ENCODE measurements at places on chromosomes 3 and 15.
A peak's percentile ranks its signal among the peaks of the same experiment; 100 is the strongest.

DNA sequence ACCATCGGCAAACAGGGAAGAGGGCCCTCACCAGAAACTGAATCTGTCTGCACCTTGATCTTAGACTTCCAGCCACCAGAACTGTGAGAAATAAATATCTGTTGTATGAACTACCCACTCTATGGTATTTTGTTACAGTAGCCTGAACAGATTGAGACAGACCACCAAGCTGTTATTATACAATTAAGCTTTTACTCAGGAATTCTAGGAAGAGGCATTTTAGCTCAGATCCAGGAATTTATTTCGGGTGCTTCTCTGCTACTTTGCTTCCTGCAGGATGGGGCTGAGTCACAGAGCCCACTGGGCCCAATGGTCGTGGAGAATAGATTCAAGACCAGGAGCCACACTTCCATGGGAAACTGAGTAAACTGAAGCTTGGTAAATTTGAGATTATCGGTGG is 145.5 kb upstream of the PFN2 start:
- no peak for DNase-seq

DNA sequence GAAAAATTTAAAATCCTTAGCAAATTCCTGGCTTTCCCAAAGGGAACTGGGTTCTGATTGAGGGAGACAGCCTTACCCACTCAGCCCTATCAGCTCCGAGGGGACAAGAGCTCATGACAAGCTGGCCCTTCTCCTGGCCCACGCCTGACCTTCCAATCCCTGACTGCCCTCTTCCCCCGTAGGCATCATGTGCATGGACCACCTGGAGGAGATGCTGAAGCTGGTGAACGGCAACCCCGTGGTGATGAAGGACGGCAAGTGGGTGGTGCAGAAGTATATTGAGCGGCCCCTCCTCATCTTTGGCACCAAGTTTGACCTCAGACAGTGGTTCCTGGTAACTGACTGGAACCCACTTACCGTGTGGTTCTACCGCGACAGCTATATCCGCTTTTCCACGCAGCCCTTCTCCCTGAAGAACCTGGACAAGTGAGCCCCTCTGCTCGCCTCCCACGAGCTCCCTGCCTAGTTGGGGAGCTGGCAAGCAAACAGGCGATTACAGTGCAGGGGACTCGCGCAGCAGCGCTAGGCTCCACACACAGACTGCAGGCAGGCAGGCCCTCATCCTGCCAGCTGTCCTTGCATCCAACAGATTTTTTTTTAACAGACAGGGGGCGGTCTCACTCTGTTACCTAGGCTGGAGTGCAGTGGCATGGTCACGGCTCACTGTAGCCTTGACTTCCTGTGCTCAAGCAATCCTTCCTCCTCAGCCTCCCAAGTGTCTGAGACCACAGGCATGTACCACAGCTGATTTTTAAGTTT is 16.8 kb downstream of the RPUSD3 start:
- peak; percentile 71 for DNase-seq

DNA sequence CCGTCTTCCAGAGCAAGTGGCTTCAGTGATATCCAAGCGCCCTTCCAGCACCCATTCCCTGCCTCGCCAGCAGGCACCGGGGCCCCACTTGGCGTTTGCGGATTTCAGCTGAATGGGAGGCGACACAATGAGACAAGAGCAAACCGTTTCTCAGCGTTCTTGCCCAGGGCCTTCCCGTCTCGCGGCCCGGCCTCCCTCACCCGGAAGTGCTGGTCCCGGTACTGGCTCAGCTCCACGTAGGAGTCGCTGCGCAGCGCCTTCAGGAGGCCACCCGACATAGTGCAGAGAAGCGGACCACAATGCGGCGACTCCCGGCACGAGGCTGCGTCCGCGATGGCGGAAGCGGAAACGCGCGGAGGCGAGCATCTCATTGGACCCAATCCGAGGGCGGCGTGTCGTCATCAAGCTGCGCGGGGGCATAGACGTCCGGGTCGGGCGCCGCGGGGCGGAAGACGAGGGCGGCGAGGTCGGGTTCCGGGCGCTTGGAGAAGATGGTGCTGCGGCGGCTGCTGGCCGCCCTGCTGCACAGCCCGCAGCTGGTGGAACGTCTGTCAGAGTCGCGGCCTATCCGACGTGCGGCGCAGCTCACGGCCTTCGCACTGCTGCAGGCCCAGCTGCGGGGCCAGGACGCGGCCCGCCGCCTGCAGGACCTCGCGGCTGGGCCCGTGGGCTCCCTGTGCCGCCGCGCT is at the start of gene NCBP2:
TSS of gene NCBP2 (minus strand) at position 303 of the 689 bp plus-strand sequence. CDS start at position 278, 25 bp downstream.
- DNase-seq: peak; percentile 99

GRCh38 chr3:36459177-36459576 is 78.9 kb downstream of the STAC start:
- DNase-seq: no peak

- no peak for DNase-seq
These were observed 34.3 kb upstream of the CD47 start for GRCh38 chr3:108125153-108125543.

GRCh38 chr3:157156837-157157635 is 2.9 kb downstream of the CCNL1 start:
- no peak for DNase-seq

DNA sequence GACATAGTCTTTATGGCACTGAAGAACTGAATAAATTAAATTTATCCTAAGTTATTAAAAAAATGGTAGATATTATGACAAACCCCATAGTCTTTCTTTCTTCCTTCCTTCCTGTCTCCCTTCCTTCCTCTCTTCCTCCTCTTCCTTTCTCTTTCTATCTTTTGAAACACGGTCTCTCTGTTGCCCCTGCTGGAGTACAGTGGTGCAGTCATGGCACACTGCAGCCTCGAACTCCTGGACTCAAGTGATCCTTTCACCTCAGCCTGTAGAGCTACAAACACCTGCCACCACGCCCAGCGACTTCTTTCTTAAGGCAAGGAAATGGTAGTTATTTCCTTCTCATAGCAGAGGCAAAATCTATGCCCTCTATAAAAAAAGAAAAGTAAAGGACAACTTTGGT is 354.6 kb downstream of the GAP43 start:
- no peak for DNase-seq

DNA sequence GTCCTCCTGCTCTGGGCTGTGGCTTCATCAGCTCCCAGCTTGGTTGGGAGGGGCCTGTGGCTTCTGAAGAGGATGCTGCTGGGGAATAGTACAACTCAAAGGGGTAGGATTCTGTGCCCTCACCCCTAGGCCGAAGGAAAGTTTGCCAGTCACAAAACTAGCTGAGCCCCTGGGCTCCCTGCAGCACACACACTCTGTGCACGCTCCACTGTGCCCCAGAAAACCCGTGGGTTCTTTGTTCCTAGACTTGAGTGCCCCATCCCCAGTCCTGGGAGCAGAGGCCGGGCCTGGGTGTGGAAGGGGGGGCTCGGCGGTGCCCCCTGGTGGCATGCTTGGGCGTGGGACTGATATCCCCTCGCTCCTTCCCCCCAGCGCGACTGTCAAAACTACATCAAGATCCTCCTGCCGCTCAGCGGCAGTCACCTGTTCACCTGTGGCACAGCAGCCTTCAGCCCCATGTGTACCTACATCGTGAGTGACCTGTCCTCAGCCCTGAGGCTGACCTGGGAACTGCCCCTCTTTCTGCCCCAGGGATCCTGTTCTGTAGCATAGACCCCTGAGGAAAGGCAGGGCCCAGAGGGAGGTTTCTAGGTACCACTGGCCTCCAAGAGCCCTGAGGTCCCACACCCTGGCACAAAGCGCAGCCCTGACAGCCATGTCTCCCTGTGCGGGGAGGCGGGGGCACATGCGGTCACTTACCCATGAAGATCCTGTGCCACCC is 14.2 kb downstream of the CIB1 start:
- peak; percentile 90 for DNase-seq

- no peak for DNase-seq
These were observed 1077.5 kb downstream of the TBL1XR1 start for GRCh38 chr3:176119826-176120225.

- DNase-seq: no peak
These were observed 9.0 kb downstream of the ISL2 start for GRCh38 chr15:76345583-76345879.

DNA sequence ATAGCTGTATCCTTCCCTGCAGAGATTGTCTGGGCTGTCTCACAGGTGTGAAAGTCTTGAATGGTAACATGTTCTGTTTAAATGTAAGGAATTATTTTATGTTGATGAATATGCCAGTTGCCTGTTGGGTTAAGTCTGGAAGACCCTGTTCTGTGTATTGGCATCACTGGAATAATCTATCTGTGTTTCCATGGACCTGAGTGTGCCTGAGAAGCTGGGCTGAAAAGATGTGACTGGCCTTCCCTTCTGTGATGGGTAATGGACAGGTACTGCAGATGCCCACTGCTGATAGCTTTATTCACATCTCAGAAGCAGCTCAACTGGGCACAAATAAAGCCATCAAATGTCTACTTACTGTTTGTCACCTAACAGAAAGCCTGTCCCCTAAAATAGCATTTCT is 196.3 kb downstream of the FNDC3B start:
- no peak for DNase-seq

DNA sequence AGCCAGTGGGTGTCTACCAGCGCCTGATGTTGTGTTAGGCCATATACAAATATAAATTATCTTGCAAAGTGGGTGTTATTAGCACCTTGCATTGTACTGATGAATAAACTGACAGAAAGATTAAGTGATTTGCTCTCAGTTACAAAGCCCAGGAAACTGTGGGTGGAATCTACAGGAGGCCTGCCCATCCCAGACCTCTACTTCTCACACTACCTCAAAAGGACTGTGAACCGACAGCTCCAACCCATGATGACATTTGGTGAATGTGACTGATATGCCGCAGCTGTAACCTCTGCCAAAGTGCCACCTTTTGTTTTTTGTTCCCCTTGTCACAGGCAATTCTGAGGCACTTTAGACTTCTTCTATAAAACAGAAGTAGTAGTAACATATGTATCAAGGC is 43.7 kb upstream of the KCNMB2 start:
- DNase-seq: no peak

DNA sequence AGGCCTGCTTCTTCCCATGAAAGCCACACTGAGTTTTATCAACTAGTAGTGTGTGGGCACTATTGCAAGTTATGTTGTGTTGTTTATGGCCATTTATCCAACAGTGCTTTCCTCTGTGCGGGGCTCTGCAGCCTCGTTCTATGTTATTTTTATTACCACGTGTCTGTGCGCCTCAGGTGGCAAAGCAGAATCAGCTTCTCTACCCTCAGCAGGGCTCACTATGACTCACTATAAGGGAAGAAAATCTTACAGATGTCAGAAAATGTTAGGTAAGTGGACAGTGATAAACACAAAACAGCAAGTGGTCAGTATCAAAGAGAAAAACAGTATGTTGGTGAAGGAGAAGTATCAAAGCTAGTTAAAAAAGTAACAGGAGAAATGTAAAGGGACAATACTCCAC is 61.4 kb downstream of the MOBP start:
- no peak for DNase-seq

DNA sequence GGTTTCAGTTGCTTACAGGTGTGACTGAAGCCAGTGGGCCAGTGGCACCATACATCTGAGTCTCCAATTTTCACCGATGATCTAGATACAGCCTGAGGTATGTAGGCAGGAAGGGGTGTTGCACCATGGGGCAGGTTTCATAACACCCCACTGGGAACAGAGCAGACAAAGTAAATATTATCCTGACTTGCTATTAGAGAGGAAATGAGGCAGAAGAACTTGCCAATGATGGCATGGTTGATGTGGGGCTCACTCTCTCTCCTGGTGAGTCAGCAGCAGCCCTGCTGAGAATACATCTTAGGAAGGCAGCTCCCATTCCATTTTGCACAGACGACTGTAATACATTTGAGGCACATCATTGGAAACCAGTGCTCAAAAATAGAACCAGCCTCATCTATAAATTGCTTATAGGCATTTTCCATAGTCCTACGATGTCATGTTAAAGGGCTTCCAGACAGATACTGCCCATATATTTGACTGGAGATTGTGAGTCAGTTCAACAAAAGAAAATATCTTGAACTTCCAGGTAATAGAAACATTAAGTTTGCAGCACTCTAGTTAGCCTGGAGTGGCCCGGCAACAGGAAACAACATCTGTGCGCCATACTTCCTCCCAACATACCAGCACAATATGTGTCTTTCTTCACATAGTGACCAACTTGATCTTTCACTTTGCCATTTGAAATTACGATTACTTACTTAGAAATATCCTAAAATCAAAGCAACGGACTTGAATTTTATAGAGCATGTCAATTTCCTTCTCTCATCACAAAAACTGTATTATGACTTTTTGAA is 175.5 kb downstream of the NECTIN3 start:
- DNase-seq: peak; percentile 8

DNA sequence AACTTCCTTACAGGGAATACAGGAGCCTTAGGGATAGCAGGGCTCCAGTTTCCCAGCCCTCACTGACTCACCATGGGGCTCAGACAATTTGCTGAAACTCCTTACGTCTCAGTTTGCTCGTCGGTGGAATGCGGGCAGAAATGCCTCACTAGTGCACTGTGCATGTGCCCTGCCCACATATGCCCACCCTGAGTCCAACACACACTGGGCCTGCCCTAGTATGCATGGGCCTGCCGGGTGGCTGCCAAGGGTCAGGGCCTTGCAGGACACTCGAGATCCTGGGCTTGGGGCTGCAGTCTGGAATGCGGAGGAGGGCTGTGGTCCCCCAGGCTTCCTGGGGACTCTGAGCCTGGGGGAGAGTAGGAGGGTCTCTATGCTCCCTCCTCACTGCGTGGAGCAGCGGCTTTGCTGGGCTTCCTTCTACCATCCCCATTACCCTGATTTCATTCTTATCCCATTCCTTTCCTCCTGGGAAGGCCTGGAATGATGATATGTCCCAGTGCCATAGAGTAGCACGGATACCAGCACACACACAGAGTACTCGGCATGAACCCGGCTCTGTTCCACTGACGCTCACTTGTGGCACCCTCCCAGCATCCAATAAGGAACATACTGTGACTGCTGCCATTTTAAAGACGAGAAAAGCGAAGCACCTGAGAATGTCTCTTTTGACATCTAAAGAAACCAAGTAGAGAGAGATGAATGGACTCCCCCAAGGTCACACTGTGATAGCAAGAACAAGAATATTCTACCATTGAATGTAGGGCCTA is 124.2 kb downstream of the ASB7 start:
- no peak for DNase-seq

DNA sequence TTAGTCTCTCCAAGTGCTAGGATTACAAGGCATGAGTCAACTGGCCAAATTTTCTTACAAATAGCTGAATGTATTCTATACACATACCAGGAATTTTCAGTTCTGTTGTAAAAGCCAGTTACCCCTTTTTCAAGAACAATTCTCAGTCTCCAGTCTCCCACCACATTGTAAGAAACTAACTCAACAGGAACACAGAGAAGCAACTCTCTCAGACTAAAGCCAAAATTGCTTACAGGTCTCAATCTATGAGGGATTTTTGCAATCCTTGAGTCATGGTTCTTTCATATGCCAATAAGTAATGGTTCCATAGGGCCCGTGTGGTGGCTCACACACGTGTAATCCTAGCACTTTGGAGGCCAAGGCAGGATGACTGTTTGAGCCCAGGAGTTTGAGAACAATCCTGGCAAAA is 8.5 kb downstream of the IP6K2 start:
- DNase-seq: no peak

DNA sequence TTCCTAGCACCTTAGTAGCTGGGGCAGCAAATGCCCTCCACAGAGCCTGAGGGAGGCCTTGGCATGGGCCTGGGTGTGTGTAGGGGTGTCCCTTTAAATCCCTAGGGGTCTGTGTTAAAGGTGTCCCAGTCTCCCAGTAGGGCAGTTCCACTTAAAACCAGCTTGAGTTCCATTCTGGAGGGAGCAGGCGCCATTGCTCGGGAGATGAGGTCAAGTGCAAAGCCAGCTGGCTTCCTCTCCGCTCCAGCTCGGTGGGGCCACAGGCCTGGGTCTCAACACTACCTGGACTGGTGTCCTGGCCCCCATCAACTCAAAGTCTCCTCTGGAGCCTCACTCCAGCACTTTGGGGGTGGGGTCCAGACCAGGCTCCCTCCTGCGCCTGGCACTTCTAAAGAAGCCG is 25.2 kb downstream of the FEM1B start:
- no peak for DNase-seq

All from iPS-NIHi11 (cell line).